Transverse colon (tissue), 4 donors: ENCODE measurements at places on chromosomes 11 and 22.

GRCh38 chr22:20179455-20180244 lies 28.8 kb upstream of the CCDC188 start:
- no peak for DNase-seq

GRCh38 chr11:24240496-24241175 lies 256.2 kb upstream of the LUZP2 start:
- no peak for DNase-seq

- DNase-seq: no peak
Measured at GRCh38 chr22:26476705-26477340, 6.8 kb downstream of the HPS4 start.

DNA sequence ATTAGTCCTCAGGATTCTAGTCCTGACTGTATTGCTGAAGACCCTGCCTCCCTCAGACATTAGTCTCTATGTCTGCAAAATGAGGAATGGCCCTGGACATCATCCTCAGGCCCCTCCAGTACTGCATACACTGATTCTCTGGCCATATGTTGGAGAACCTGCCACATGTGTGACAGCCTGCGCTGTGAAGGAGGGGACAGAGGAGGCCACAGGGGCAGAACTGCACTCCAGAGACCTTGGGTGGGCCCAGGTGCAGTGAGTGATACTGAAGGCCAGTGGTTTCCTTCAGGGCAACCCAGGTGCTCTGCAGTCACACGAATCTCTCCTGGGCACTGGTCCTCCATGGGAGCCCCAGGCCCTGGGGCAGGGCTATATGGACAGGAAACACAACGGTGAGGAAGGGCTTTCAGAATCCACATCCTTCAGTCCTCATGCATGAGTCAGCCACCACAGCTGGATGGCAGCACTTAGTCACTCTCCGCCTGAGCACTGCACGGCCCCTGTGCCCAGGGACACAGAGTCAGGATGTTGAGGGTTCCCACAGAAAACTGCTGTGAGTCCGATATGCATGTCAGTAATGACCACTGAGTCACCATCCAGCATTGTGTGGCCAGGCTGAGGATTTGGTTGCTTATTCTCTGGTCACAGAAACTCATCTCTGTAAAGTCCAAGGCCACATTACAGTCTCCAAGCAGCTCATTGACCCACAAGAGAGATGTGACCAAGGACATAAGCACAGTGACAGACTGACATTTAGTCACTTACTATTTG lies 39.7 kb downstream of the ME3 start:
- DNase-seq: no peak

- DNase-seq: no peak
Measured at GRCh38 chr22:47381240-47381639, 618.8 kb downstream of the TBC1D22A start.

- no peak for DNase-seq
Measured at GRCh38 chr11:27694992-27695391, 5.3 kb downstream of the BDNF start.

- no peak for DNase-seq
Measured at GRCh38 chr11:128400382-128401203, 186.8 kb downstream of the ETS1 start.

GRCh38 chr11:30422447-30423278 lies 99.8 kb downstream of the ARL14EP start:
- DNase-seq: peak; percentile 9

GRCh38 chr11:33064033-33064825 lies 24.9 kb downstream of the TCP11L1 start:
- DNase-seq: no peak

GRCh38 chr22:38162881-38163843 lies 18.5 kb downstream of the PLA2G6 start:
- no peak for DNase-seq

GRCh38 chr11:18243783-18244362 lies 4.6 kb downstream of the SAA2 start:
- DNase-seq: peak; percentile 70

DNA sequence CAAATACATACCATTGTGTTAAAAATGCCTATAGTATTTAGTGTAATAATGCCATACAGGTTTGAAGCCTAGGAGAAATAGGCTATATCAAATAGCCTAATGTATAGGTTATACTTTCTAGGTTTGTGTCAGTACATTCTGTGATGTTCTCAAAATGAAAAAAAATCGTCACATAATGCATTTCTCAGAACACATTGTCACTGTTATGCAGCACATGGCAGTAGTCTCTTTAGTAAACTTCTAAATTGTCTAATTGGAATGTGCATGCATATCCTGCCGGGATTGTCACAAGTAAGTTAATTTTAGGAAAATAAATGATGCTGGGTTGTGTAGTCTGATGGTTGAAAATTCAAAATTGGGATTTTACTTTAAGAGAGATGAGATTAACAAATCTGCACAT lies 920.1 kb upstream of the CNTN5 start:
- no peak for DNase-seq

GRCh38 chr11:119845756-119846155 lies 116.8 kb upstream of the NECTIN1 start:
- no peak for DNase-seq

DNA sequence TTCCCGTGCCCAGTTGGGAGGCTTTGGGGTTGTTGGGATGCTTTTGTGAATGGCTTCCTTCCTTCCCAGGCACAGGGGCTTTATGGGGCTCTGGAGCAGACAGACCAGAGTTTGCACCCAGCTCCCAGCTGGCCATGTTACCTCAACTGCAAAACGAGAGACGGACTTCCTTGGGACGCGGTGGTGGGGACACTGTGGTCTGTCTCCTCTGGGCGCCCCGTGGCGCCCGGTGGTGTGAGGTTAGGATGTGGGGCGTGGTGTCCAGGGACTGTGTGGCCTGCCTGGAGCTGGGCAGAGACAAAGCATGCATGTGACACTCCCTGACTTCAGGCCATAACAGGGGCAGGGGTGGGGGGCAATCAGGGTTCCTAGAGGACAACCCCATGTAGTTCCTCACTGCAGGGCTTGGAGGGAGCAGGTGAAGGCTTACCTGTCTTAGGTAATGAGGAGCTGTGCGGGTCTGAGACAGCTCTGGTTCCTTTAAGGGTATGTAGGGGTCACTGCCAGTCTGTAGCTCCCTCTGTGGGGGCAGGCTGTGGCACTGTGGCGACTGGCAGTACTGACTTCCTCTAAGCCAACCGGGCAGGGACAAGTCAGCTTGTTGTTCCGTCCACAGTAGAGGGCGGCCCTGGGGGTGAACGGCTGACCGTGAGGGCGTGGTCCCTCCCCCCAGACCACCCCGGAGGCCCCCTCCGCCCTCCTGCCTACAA lies 14.4 kb downstream of the KCNQ1 start:
- no peak for DNase-seq

DNA sequence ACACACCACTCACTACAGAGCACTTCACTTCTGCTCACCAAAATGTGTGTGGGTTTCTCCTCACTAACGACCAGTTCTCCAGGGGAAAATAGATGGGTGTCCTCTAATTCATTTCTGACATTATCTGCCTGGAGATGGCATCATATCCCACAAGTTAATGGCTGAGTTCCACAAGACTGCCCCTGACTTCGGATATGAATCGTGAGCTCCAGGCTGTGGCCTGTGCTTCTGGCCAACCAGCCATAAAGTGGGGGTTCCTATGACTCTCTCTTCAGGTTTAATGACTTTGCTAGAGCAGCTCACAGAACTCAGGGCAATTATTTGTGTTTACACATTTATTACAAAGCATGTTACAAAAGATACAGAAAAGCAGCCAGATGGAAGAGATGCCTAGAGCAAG lies 113.0 kb upstream of the SYT13 start:
- no peak for DNase-seq

DNA sequence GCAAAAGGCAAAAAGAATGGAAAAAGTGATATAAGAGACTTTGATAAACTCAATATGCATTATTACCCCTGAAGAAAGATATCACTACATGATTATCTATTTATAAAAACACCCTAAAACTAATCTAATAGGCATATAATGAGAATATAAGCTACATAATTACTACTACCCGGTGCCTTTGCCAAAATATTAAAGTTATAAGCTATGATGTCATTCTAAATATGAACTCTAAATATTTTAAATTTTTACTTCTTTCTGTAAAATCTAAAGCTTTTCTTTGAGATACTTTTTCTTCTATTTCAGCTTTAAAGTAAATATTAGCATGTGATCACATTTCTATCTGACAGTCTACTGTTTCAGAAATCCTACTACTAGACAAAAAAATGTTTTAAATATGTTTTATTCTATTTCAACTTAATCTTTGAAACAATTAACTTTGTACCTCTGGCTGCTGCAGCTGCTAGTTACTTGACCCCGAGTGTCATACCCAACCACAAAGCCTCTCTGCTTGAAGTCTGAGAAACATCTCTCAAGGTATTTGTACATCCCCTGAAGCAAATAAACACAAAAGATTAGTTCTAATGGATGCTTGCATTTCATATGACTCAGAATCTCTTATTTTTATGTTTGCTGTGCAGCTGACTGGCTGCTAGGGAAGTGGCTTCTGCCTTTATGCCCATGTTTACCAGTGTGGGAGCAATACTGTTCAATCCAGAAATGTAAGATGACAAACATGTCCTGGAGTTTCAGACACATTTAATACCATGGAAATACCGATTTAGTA lies 26.8 kb downstream of the PGM2L1 start:
- DNase-seq: no peak

GRCh38 chr11:47244448-47245350 lies 3.9 kb downstream of the ACP2 start:
- DNase-seq: peak; percentile 29

- no peak for DNase-seq
Measured at GRCh38 chr22:47296405-47297260, 534.2 kb downstream of the TBC1D22A start.

DNA sequence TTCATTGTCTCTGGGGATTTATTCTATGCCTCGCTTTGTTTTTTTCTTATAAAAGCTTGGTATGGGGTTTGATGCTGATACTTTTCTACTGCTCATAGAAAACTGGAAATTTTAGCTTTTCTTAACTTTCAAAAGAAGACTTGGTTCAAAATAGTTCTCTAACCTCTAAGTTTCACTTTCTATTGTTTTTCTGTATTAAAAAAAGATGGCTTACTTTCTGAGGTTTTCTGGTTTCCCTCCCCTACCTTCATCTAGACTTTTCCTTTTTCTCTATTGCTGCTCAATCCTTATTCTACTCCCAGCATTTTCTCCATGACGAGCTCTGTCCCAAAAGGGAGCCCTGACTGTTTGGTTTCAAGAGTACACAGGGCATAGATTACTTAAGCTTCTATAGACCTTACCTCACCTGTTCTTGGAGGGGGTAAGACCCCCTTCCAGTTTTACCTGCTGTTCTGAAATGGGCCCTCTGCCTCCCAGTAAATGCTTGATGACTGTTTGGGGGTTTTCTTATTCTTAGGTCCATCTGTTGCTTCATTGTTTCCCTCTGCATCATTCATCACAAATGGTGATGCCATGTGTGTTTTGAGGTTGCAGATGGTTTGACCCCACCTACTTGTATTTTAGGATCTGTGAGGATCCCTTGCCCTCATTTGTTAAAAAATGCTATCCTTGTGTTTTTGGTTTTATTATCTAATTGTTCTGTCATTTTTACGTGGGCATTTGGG lies 29.5 kb downstream of the DNHD1 start:
- DNase-seq: no peak
